ENCODE measurements at places on chromosomes 2 and 18.
A peak's percentile ranks its signal among the peaks of the same experiment; 100 is the strongest.

GRCh38 chr18:3603421-3604234, 153.7 kb downstream of the TGIF1 start:
- DNase-seq: peak; percentile 97

- DNase-seq: no peak
Measured at GRCh38 chr2:221228214-221228769, 343.8 kb downstream of the EPHA4 start.

DNA sequence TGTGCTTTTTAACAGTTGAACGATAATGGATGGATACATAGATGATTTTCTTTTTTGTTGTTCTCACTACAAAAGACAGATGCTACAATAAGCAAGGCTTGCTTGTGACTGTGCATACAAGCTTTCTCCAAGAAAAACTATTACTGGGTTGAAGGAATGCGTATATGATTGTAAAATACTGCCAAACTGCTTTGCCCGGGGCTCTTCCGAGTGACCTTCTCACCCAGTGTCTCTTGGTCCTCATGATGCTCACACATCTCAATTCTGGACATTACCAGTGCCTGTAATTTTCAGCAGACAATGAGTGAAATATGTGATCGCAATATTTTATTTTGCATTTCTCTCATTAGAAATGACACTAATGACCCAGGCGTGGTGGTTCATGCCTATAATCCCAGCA, 35.9 kb downstream of the INPP5D start:
- no peak for DNase-seq

DNA sequence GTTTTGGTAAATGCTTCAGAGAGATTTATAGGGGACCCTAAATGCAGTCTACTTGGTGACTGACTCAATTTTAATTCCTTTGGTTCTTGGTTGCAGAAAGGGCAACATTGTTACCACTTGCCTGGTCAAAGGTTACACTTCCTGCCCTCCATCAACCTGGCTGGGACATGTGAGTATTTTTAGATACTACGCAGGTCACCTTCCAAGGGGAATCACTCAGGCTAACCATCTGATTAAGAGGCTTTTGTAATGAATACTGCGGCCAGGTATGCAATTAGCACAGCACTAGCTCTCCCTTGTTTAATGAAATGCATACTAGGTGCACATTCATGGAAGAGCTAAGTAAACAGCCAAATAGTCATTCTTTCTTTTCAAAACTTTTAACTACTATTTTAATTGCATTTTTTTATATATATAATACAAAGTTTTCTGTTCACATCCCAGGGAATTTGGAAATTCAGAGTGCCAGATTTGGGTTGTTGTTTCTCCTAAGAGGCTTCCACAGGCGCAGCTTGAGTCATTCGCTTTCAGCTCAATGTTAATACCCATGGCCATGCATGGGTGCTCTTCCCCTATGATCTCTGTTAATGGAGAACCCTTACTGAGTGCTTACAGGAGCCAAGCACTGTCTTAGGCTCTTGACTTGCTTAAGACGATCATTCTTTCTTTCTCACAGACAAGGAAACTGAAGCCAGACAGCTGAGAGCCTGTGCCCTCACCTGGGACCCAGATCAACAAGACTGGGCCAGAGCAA, 152.2 kb downstream of the MTX2 start:
- no peak for DNase-seq

- DNase-seq: no peak
Measured at GRCh38 chr18:76443519-76444445, 51.3 kb downstream of the ZNF516 start.

DNA sequence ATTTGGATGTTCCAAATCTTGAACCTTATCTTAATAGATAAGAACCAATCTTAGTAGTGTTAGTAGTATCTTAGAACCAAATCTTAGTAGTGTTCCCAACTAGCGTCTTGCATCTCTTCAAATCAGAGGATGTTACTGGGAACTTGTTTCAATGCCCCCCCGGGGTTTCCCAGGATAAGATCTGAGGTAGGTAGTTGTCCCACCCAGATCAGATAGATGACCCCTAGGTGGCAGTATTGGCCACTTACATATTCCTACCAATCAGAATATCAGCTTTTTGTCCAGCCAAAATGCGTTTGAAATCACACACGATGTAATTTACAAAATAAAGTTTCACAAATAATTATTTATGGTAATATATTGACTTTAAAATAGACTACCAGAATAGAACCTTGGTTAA, 314.8 kb downstream of the MBD2 start:
- DNase-seq: no peak

GRCh38 chr2:120847700-120848321, 112.1 kb downstream of the GLI2 start:
- DNase-seq: peak; percentile 52

DNA sequence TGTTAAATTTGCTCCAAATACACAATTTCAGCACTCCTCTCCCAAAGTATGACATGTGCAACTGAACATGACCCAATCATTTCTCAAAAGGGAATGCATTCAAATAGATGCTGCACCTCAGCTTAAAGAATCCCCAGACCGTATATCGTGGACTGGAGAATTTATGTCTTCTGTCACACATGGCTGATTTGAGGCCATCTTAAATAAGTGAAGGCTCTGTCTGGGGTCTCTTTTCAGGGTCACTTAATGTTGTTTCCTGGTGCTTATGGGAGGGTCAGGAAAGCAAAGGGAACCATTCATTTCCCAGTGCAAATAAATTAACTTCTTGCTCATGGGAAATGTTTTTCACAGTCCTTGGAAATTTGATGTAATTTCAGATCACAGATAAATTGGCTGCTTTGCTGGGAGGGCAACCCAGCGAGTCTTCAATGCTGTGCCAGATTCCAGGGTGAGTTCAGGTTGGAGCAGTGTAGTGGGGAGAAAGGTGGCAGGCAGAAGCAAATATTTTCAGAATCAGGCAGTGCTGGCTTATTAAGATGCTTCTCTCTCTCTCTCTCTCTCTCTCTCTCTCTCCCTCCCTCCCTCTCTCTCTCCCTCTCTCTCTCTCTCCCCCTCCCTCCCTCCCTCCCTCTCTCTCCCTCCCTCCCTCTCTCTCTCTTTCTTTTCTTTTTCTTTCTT, 34.3 kb downstream of the GATA6 start:
- DNase-seq: no peak

- no peak for DNase-seq
Measured at GRCh38 chr18:2573408-2573807, 2.1 kb downstream of the NDC80 start.

GRCh38 chr2:181131584-181131983, 151.2 kb downstream of the UBE2E3 start:
- no peak for DNase-seq

DNA sequence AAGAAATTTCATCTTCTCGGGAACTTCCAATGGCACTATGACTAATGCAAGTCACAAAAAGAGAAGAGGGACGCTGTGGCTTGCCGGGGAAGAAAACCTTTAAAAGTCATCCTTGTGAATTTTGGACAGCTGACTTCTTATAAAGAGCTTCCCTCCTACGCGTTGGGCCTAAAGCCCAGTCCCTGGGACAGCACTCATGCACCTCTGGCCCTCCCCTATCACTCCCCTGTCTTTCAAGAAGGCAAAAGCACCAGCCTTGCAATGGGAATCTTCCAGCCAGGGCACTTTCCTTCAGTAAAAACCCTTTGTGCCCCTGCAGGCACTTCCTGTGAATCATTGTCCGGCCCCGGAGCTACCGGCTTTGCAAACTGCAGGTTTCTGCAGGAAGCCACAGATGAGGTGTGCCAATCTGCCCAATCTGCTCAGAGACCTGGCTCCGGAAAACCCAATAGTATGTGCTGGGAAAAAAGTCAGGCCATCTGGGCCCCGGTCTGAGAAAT, 7.1 kb downstream of the MREG start:
- DNase-seq: no peak

DNA sequence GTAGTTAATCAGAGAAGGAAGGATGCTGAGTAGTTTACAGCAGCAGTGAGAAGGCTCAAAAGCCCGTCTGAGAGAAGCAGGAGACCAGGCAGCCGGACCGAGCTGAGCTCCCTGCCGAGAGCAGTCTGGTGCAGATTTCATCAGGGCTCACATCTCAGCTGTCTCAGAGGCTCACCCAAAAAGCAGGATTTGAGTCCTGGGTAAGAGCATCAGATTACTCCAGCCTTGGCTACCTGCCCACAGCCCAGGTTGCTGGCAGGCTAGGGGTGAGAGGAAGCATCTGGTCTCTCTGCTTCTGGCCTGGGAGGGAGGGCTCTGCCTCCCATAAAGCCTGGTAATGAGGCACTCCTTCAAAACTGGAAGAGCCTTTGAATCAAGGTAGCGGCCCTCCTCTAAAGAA, 140.5 kb downstream of the ST6GAL2 start:
- no peak for DNase-seq

DNA sequence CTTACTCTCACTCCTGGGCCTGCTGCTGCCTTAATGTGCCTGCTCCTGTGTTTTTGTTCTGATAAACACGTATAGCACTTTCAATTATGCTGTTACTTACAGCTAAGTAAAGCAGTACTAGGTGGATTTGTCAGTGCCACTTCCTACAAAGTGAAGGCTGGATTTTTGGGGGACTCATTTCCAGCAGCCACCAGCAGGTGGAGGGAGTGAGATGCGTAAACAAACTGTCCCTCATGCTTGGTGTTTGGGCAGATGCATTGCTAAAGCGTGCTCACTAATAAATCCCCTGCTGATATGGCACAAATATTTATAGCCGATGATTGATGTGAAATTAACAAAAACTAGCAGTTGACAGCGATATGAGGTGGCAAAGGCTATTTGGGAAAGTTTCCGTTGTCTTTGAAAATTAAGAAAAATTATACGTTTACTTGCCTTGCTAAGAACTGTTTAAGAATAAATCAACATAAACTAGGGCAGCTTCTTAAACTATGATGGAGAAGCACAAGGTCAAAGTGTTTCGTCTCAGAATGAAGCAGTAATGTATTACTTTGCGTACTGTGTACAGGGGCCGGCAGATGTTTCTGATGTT, 101.7 kb downstream of the AGAP1 start:
- DNase-seq: no peak

GRCh38 chr18:55381277-55381676, 206.7 kb downstream of the TCF4 start:
- peak; percentile 82 for DNase-seq

DNA sequence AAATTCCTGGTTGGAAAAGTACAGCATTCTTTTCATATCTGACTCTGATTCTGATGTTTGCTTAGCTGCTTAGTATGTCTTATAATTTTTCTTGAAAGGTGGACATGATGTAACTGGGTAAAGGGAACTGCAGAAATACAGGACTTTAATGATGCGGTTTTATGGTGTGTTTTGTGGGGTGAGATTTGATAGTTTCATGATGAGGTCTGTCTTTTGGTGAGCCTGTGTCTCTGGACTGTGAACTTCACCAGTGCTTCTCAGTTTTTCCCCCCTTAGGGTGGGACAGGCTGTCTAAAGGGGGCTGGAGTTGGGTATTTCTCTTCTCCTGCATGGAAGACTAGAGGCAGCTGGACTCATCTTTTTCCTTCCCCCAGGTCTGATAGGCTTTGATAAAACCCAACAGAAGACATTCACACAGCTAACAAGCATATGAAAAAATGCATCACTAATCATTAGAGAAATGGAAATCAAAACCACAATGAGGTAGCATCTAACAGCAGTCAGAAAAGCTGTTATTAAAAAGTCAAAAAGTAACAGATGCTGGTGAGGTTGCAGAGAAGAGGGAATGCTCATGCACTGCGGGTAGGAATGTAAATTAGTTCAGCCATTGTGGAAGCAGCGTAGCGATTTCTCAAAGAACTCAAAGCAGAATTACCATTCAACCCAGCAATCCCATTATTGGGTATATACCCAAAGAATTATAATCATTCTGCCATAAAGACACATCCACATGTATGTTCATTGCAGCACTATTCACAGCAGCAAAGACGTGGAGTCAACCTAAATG, 77.6 kb downstream of the EPC2 start:
- DNase-seq: no peak

DNA sequence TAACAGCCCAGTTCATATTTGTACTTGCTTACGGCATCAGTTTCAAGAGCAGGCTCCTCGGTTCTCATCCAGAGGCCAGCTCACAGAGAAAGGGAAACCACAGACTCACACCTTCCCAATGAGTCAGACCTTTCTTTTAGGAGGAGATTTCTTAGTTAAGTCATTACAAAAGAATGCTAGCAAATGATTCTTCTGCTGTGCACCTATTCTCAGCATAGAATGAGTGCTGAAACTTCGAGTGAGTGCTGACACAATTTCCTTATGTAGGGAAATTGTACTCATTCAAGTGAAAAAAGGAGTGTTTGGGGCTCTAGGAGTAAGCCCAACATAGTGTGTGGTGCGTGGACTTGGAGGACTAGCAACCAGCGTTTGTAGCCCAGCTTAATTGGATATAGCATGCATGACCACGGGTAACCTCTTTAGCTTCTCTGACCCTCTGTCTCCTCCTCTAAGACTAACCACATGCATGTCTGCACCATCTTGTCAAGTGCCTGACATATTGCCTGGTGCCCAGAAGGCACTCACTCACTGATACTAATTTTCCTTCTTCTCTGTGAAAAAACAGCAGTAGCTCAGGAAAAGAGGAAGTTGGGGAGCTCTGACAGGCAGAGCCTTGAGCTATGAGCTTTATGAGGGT, 87.0 kb downstream of the ALPK2 start:
- DNase-seq: peak; percentile 92

- no peak for DNase-seq
Measured at GRCh38 chr18:55934821-55935220, 346.8 kb upstream of the TCF4 start.

DNA sequence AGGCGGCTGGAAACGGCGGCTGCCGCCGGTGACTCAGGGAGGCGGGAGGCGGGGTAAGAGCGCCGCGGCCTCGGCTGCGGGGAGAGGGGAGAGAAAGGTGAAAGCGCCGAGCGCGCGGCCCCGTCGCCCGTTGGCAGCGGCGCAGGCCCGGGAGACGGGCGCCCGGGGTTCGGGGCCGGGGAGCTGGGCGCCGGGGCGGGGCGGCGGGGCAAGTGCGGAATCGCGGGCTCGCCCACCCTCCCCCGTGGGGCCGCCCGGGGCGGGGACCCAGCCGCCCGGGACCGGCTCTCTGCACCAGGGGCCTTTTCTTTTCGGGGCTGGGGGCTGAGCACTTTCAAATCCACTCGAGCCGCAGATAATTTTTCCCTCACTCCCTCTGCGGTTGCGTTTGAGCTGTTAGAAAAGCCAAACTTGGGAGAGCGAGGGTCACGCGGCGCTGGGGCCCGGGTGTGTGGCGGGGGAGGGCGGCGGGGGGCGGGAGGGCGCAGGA, 266 bp downstream of the KDM3A start:
- no peak for DNase-seq

DNA sequence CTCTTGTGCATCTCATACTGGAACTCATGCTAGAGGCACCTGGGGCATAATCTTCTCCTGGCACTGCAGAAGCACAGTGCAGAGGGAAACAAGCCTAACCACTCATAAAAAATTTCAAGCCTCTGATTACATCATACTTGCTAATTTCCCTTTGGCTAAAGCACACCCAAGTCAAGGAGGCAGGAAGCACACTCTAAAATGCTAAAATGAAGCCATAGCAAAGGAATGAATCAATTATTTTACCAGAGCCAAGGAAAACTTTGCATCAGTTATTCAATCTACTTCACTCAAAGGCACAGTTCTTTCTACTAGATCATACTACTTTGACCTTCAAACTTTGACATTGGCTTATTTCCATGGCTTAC, 79.6 kb upstream of the SPOPL start:
- DNase-seq: peak; percentile 60

All from fibroblast of skin of left biceps (primary cell).